ENCODE measurements at places on chromosomes 2 and 18. TPM values are rescaled to one million over a fixed set of nuclear protein-coding genes. Genes with fewer than 3 reads are reported as not detected.

RTP5 gene
- total RNA-seq = not detected

SULT1C4 gene
- not detected for total RNA-seq

NT5DC4 gene
- total RNA-seq = not detected

PMAIP1 gene
- 13.2 TPM for total RNA-seq

ADI1 gene
- 57.9 TPM for total RNA-seq

CNTNAP5 gene
- not detected for total RNA-seq

ALPI gene
- not detected for total RNA-seq

SKOR2 gene
- not detected for total RNA-seq

TBC1D8 gene
- total RNA-seq = 50.6 TPM

LINC00305 gene
- total RNA-seq = not detected

LRRC30 gene
- not detected for total RNA-seq

All from A549 treated with RU486 at 1 μM for 4 hours (cell line).